Stimulated activated CD4-positive, alpha-beta T cell treated with anti-CD3 and anti-CD28 coated beads, Interleukin-1b, Interleukin-23, amount 100 ng/mL, for 1 hour (primary cell): ENCODE measurements at places on chromosomes 3 and 15.

- no peak for DNase-seq
Measured at GRCh38 chr15:43517354-43518196, at the start of gene MAP1A. MAP1A (plus strand) TSS chr15:43517608; CDS start chr15:43521474, 3,866 bp downstream.

DNA sequence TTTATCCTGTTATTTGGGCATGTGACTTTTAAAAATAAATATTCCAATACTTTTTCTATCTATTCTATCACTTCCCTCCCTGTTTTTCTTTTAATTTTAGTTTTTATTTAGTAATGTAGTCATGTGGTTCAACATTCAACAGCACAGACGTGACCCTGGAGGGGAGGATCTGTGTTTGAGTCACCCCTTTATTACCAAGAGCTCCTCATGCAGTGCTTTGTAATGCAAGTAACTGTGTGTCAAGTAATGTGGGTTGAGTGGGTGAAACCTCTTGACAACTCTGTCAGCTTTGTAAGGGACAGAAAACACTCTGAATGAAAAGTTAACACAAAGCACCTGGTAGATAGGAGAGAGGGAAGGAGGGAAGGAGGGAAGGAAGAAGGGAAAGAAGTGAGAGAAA lies 89.7 kb upstream of the FGF12 start:
- no peak for DNase-seq

DNA sequence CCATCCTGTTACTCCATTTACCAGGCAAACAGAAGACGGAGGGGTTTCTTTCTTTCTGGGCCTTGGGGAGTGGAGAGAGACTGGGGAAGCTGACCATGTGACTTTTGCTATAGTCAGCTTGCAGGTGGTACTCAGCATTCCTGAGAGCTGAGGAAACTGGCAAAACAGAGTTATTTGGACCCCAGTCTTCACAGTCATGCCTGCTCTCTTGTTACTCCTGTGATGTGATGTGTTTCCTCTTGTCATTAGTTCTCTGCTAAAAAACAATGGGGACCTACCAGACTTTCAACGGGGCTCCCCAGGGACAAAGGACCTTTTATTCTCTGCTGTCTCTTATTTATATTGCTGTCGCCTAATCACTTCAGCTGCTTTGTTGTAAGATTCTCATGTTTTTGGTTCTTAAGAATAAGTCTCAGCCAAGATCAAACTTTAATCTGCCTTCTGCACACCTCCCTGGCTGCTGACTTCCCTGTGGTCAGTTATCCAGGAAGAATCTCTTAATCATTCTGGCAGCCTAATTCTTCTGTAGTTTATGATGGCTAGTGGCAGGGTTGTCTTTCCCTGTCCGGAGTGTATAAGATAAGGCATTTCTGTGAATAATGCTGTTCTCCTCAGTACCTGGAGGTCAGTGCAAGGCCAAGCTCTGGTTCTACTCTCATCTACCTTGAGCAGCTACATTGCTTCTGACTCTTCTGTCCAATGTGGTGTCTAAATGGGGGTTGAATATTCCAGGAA lies 8.8 kb downstream of the STARD9 start:
- no peak for DNase-seq

DNA sequence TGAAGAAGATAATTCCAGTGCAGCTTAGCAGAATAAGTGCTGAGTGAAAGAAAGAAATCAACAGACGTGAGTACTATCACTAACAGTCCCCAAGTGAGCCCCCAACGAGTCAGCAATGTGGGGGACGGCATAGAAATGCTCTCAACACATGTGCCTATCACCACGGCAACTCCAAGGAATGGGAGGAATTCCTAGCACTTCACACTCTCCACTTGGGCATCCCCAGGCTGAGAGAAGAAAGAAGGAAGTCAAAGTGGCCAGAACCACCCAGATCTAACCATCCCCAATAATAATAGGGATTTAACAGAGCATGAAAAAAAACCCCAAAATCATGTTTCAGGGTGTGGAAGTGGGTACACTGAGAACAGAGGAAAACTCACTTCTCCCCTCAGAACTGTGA lies 29.3 kb upstream of the CPNE4 start:
- no peak for DNase-seq

DNA sequence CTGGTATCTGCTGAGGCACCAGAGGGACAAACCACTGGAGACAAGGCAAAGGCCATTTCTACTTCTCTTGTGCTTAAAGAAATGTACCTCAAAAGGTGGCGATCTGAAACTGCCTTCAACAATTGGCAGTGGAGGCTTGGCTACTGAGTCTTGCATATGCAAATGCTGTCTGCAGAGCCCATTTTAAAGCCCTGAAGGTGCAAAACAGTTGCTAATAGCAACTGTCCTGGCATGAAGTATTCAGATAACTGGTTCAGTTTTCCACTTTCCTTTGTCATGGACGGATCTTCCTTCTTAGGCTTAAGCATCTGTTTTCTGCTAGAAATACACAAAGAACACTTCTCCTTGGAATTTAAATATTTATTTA lies 71.4 kb upstream of the PSMD6 start:
- DNase-seq: no peak

DNA sequence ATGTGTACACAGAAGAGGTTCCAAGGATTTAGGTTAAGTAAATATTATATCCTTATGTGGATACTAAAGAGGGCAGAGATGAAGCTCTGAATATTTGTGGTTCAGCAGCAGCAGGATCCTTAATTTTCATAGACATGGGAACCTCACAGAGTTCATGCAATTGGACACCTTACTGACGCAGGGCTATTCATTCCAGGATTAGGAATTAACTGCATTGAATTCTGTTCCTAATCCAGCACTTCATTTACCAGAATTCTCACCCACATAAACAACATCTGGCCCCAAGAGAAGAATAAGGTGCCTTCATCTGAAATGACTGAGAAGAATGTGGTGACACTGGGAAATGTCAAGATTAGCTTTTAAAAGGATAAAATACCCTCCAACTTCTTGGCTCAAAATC lies 62.4 kb downstream of the ADAMTS9 start:
- DNase-seq: no peak

DNA sequence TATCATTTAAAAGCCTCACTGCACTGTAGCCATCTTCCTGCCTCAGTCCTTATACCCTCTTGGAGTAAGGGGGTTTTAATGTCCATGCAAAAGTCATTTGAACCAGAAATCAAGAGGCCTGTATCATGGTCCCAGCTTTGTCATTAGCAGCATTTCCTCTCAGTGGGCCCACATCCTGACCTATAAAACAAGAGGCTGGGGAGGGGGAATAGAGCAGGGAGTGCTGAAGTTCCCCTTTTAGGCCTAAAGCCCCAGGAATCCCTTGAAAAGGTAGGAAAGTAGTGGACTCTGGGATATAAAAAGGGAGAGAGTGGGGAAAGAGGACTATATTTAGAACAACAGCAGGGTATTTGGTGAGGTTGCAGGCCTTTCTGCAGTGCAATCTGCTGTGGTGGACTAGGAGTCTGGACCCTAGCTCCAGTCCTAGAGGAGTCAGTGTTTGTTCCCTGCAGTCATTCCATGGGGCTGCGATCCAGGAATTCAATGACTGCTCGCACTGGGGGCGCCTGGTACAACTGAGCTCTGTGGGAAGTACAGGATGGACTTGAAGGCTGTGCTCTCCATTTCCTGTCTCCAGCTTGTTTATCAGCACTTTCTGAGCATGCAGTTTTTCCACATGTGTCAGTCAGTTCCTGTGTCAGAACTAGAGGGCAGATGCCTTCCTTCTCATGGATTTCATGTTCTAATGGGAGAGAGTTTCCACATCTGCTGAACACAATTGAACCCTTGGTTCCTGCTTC lies 46.8 kb downstream of the PDHB start:
- DNase-seq: no peak

DNA sequence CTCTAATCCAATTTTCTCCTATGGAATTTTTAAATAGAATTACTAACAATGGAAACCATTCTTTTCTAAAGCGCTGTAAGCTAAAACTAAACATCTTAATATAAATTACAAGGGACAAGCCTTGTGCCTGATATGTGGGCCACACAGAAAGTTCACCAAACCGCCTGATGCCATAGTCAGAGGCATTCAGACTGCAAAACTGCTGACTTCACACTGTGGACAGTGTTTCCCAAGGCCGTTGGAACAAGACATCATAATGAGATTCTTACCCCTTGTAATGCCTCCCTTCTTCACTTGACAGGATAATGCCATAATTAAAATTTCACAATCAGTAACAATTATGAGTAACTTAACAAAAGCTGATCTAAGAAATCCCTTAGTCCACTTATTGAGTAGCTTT lies 14.9 kb downstream of the SH3GL3 start:
- DNase-seq: no peak

DNA sequence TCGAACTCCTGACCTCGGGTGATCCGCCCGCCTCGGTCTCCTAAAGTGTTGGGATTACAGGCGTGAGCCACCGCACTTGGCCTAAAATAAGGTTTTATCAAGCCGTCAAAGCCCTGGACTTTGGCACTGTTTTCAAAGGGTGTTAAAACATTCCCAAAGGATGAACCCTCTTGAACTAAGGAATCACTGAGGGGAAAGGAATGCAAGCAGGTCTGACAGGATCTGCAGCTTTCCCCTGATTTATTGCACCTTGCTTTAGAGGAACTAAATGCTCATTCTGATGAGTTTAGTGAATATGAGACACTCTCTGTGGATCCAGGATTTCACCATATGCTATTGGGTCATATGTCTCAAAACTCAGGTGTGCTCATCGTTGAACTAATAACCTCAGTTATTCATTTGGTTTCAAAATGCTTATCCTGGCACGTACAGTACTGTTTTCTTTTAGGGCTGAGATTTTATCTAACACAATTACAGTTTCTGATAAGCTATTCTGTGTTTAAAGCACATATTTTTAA lies 63.0 kb upstream of the TSC22D2 start:
- no peak for DNase-seq

GRCh38 chr3:168684519-168684918 lies 588.8 kb upstream of the GOLIM4 start:
- no peak for DNase-seq

DNA sequence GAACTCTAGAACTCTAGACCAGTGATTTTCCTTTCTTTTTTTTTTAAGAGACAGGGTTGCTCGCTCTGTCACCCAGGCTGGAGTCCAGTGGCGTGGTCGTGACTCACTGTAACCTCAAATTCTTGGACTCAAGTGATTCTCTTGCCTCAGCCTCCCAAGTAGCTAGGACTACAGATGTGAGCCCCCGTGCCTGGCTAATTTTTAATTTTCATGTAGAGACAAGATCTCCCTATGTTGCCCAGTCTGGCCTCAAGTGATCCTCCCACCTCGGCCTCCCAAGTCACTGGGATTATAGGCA lies 359.6 kb downstream of the SHQ1 start:
- DNase-seq: no peak

DNA sequence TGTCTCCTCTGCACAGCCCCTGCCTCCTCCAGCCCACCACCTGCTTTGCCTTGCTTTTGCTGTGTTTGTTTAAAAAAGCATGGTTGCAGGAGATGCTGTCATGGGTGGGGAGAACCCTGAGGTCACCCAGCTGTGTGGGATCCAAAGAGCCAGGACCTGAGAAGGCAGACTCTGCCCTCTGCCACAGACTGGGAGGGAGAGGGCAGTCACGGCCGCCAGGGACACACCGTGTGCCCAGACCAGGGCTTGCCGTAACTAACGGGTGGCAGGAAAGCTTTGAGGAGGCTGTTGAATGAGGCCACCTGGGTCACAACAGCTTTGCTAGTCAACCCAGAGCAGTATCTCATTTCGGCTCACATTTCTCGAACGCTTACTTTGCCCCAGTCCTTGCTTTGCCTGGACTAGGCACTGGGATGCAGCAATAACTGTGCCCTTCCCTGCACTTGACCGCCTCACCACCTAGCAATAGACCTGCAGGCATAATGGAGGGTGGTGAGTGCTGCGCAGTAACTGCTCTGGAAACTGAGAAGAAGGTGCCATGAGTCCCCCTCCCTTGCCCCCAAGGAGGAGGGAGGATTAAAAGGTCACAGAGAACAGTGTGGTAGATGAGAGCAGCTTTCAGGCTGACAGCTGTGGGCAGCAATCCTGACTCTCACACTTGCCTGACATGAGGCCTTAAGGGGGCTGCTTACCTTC lies 55.0 kb upstream of the CTDSPL start:
- no peak for DNase-seq

DNA sequence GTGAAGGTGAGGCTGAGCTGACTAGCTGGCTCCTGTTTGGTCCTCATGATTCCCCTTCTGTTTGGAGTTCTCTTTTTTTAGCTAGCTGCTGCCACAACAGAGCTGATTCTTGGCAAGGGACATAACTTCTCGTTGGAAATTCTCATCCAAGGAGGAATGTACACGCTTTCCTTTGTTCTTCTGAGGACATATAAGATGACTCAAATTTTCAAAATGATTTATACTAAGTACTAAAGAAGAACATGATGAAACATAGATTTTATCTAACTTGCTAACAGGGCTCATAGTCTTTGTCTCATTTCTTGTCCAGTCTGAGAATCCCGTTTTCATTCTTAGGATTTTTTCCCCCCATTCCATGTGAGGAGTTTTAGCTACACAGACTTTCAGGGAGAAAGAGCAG lies 2.9 kb upstream of the TFG start:
- DNase-seq: no peak

DNA sequence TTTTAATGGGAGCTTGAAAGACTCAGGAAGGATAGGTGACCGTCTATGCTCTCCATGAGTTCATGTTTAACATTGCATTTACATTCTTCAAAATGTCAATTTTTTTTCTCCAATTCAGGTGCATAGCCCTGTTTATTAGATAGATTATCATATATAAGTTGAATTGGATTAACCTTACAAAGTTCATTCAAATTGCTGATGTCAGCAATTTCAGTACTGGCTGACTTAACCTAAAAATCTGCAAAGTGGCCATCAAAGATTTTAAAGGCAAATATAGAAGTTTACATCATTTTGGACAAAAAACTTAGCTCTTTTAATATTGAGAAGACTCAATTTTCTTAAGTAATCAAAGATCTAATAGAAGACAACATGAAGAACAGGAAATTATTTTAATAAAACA lies 57.8 kb downstream of the MINDY4B start:
- no peak for DNase-seq

DNA sequence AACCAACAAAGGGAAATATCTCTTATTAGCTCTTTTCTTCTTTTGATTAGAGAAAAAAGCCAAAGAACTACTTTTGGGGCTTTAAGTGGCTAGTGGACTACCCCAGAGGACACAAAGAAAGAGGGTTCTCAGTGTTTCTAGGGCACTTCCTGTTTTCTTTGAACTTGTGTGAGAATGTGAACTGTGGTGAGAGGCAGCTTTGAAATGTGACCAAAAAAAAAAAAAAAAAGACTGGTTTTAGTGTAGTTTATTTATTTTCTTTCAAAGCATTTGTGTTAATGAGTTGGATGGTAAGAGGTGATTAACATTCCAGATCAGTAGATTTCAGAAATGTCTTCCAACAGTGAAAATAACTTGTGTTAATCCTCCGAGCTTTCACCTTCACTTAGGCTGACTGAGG lies 32.4 kb downstream of the SELENOT start:
- DNase-seq: no peak

GRCh38 chr3:63240381-63240902 lies 37.7 kb upstream of the SYNPR start:
- DNase-seq: no peak

DNA sequence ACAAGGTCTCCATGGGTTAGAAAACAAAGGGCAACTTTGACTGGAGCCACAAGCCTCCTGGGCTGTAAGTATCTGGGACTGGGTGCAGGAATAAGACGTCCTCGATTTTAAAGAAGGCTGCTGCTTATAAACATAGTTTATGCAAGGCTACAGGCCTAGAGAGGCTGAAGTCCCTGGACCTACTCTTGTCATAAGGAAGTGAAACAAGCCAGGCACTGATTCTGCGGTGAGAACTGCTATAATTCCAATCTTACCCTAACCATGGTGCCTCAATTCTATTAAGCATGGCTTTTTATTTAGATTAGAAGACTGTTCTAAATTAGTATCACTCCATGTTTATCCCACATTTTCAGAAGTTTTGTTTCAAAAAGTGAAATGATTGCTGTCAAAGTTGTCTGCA lies 777.6 kb downstream of the PLOD2 start:
- DNase-seq: no peak

GRCh38 chr3:192188218-192188835 lies 539.0 kb downstream of the FGF12 start:
- no peak for DNase-seq
